ENCODE measurements at places on chromosomes 5 and 9.

- no peak for DNase-seq
Measured at GRCh38 chr5:168947212-168947868, 353.6 kb downstream of the SLIT3 start.

DNA sequence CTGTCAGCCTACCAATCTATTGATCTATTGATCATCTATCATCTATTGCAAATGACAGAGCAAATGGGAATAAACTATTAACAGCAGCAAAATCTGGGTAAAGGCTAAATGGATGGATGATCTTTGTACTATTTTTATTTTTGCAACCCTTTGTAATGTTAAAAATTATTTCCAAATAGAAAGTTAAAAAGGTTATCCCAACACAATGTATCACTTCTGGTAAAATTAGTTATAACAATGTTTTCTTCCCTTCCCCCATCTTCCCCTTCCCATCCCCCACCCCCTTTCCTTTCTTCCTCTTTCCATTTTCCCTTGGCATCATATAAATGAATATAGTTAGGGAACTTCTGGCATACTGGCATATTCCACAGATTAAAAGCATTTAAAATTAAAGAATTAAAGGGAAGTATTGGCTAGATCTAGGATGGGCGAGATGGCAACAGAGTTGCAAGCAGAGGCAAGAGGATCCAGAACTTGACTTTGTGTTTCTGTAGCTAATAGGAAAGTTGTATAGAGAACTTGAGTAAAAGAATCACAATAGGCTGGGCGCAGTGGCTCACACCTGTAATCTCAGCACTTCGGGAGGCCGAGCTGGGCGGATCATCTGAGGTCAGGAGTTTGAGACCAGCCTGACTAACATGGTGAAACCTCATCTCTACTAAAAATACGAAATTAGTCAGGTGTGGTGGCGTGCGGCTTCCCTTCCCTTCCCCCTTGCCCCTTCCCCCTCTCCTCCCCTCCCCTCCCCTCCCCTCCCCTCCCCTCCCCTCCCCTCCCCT lies 66.6 kb upstream of the TAF11L2 start:
- no peak for DNase-seq

- no peak for DNase-seq
Measured at GRCh38 chr5:63959177-63959982, 2.9 kb downstream of the HTR1A start.

DNA sequence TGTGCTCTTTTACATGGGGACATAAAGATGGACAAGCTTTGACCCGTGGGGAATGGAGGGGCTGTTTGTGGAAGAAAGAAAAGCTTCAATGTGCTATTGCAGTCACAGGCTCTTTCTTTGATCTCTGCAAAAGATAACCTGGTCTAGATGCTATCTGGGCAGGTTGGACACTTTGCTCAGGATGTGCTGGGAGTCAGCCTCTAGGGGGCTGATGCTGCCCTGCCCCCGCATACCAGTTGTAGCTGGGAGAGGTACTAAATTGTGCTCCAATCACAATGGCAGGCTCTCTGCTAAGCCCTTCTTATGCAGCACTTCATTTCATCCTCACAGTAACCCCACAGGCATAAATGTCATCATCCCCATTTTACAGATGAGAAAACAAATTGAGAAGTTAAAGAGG lies 67.2 kb downstream of the PSD2 start:
- no peak for DNase-seq

DNA sequence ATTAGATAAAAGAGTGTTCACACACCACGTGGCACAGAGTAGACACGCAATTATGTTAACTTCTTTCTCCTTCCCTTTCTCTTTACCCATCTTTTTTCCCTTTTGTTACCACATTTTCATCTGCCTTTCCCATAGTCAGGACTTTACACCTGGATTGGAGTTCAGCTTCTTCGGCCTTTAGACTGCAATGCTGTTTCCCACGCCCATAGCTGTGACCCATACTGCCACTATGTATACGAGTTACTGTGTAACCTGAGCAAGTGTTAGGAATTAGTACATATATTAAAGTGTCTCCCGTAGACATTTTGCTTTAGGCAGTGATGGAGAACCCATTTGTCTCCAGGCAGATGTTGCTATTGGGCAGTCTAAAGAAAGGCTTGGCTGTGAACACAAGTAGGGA lies 143.6 kb upstream of the SLC28A3 start:
- no peak for DNase-seq

- no peak for DNase-seq
Measured at GRCh38 chr9:131727184-131727759, 12.6 kb downstream of the RAPGEF1 start.

DNA sequence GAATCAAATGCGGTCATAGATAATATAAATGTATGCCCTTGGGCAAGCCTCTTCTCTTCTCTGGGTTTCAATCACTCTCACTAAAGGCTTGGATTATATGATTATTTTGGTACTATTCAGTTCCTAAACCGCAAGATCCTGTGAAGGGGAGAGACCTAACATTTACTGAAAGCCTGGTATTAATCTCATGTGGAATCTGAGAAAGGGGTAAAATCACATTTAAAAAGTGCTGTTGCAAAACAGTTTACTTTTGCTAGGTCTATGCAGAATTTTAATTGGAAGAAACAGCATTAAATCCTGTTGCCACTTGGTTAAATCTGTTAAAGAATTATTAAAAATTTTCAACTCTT lies 50.7 kb downstream of the SLC44A1 start:
- DNase-seq, result no peak

GRCh38 chr9:21852754-21853153 lies 50.3 kb downstream of the MTAP start:
- DNase-seq, result no peak

DNA sequence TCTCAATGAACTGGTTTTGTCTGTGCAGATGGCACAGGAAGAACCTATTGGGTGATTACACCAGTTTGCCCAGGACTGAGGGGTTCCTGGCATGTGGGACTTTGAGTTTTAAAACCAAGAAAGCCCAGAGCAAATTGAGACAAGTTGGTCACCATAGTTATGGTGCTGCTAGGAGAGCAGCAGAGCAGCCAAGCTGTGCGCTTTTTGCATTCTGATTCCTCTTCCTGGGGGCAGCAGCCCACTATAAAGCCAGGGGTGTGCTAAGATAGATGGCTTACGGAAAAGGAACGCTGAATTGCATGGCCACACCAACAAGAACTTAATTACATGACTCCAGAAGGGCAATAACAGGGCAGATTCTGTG lies 49.7 kb downstream of the TIMD4 start:
- DNase-seq, result no peak

DNA sequence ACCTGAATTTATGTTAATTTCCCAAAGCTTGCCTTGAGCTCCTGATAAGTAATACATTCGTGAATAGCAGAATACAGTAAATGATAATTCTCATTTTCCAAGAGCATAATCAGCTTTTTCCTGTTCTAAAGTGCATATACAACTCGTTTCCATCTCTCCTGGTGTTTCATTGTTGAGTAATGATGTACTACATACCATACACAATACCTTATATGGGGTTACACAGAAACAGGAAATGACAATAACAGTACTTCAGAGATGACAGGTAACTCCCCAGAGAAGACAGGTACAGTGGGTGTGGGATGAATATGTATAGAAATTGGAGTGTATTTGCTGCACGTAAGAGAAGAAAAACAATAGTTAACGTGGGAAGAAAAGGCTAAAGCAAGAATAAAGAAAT lies 287.1 kb downstream of the TENT4A start:
- DNase-seq, result no peak

- DNase-seq, result no peak
Measured at GRCh38 chr5:58987193-58987592, 404.3 kb downstream of the RAB3C start.

DNA sequence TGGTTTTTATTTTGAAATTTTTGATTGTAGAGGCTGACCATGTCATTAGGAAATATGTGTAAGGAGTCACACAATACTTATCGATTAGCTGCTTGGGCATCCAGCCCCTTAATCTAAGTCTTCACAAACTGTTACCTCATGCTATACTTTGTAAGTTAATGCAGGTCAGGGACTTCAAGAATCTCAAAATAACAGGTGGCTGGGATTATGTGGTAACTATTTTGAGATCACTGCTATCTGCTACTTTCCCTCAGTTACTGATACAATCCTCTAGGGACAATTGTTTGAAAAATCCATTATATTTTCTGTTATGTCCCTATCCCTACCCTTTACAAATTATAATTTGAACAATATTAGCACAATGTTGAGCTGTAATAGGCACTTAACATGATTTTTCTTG lies 21.7 kb downstream of the FTMT start:
- no peak for DNase-seq

- no peak for DNase-seq
Measured at GRCh38 chr9:36659500-36659899, 86.8 kb downstream of the MELK start.
